ENCODE measurements at places on chromosomes 5 and 9.

DNA sequence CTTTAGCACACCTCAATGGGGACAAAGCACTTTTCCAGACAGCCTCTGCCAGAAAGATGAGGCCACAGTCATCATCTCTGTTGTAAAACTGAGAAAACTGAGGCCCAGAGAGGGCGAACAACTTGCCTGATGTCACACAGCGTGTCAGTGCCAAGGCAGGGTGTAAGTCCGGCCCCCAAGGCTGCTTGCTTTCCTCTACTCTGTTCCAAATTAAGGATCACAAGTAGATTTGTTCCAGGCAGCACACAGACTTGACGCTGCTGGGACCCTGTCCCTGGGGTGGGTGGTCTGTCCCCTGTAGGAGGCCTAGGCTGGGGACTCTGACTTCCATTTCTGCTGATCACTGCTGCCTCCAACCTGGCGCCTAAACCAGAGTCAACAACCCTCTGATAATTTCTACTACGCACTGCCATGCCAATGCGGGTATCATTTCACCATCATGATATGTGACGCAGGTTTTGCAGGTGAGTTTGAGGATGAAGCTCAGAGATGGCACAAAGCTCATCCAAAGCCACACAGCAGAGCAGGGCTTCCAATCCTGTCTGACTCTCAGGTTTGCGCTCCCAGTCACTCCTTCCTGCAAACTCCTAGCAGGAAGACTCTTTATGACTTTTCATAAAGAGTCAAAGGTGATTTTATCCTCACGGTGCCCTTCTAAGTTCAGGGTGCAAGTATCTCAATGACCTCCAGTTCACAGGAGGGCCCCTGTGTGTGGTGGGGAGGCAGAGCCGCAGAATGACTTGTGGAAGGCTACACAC is 13.5 kb upstream of the RALGDS start:
- DNase-seq = no peak

- DNase-seq = no peak
Measured at GRCh38 chr5:74396913-74397622, 243.5 kb downstream of the ENC1 start.

DNA sequence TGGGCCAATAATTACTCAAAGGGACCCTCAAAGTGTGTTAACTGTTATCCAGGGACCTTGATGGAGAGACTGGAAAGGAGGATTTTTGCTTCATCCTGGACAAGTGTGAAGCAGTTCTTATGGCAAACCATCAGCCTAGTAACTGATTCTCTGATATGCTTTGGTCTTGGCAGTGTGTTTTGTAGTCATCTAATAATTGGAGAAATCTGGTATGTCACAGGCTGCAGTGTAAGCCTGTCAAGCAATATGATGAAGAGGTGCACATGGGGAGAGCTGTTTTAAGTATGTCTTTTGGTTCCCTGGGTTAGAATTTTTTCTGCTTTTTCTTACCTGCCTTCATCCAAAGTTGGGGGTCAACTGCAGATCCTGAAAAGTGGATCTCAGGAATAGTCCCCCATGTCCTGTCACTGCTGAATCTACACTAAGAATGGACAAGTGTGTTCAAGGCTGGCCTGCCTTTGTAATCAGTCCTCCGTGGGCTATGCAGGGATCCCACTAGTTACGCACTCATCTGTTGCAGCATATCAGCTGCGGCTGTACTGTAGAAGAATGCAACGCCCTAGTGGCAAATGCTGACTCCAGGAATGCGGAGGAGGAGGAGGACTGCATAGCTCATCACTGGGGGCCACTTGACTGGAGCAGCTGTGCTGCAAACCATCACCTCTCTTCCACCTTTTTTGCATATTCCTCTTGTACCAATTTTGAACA is 1.9 kb downstream of the SPTAN1 start:
- DNase-seq = no peak

GRCh38 chr9:82799286-82799685 is 263.7 kb downstream of the RASEF start:
- no peak for DNase-seq

DNA sequence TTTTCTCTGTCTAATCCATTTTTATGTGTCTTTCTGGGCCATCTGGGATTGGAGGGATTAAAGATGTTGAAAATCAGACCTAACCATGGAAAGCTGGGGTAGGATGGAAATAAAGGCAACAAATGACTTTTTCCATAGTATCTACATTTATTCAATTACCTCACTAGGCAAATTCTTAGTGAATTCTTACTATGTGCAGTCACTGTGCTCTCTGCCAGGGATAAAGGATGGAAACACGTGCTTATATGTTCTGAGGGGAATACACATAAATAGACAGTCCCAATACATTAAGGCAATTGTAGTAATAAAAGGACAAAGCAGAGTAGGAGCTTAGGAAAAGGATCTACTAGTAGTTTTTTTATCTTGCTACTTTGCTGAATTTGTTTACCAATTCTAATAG is 214.2 kb downstream of the PRR16 start:
- no peak for DNase-seq

- no peak for DNase-seq
Measured at GRCh38 chr5:129616517-129616916, 131.4 kb upstream of the MINAR2 start.

DNA sequence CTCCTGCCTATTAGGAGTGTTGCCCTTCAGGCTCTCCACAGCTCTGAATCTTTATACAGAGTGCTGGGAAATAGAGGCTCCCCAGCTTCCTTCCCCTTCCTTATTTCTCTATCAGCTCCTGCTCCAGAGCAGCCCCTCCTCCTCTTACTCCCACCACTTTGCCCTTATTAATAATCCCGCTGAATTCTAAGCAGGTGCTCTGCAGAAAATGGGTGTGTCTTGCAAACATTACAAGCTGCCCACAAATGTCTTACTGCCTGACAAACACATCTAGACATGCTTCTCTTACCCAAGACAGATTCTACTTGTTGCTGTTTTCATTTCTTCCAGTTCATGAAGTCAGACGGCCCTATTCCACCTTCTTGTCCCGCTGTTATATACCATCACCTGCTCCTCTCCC is 6.4 kb downstream of the PHF24 start:
- DNase-seq = no peak

DNA sequence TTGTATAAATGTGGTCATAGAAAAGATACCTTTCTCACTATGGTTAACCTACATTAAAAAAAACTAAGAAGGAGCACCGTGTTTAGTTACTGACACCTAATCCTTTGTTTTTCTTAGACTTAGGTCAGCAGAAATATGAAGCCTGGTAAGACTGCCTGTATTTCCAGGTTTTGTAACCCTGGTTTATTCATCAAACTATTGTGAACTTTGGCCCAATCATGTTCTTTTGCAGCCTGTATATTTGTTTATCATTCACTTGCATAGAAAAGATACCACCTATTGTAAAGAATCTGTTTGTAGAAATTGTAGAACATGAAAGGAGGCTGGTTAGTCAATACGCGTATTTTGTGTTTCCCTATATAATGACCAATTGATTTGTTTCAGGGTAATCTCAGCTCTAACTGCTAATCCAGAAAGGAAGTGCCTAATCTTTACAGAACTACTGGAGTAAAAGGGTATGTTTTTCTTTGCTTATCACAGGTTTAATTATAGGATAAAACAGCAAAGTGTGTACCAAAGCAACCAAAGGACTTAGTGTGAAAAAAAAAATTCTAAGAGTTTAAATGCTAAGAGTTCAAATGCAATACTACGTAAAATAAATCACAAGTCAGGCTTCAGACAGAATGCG is 103.6 kb downstream of the LURAP1L start:
- DNase-seq = no peak

GRCh38 chr5:14188778-14189177 is 45.6 kb downstream of the TRIO start:
- DNase-seq = no peak

DNA sequence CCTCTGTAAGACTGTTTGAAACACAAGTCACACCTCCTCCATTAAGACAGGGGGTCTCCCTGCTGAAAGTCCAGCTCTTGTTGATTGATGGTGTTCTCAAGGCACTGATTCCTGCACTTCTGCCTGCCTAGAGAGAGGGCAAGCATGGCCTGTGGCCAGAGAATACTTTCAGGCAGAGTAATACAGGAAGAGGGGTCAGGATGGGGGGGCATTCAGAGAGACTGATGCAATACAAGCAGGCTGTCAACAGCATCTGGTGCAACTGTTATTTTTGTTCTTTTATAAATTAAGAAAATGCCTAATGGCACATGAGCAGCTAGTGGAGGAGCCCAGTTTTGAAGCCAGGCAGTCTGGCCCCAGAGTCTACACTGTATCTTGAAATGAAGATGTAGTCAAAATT is 302.2 kb downstream of the DIRAS2 start:
- DNase-seq = no peak

DNA sequence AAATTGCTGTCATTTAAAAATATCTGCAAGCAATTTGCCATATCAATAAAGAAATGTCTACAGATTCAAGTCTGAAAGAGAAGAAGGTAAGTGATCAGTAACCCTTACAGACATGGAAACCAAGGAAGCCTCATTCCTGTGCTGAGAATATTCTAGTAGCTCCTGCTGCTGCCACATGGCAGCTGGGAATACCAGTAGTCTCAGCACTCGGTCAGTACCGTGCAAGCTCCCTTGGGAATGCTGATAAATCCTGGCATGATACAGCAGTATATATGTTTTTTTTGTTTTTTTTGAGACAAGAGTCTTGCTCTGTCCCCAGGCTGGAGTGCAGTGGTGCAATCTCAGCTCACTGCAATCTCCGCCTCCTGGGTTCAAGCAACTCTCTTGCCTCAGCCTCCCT is 27.9 kb downstream of the NANS start:
- DNase-seq = no peak

GRCh38 chr9:91840882-91841281 is 109.1 kb downstream of the ROR2 start:
- no peak for DNase-seq

DNA sequence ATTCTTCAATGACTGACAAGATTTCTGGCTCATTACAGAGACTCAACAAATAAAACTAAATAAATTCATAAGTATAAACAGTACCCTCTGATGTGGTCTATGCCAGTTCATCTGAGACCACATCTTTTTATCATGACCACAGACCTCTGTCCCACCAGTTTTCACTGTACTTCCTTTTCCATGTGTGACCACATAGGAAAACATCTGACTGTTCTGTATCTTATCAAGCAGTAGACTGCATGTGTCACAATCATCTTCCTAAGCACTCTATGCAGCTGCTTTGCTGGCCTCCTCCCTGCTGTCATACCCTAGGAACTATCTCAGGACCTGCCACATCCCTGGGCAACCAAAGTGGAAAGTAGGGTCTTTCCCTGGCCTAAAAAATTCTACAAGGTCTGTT is 205.0 kb upstream of the ZNF462 start:
- no peak for DNase-seq
